ENCODE measurements at places on chromosomes 6 and 20.

DNA sequence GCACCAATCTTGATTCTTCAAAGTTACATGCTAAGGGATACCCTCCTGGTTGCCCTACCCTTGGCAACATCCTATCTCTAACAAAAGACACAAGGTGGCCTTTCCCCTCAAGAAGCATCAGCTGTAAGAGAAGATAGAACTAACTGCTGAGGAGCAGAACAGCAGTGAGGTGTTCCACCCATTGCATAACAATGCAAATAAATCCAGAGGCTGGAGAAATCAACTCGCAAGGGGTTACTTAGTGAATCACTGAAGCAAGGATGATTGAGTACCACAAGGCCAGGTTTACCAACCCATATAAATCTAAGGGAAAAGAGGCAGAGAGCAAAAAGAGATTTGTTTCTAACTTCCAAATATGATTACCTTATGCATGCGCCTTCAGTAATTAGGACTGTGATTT lies 36.7 kb downstream of the F13A1 start:
- no peak for DNase-seq

- no peak for DNase-seq
Measured at GRCh38 chr20:52943185-52943841, 28.8 kb upstream of the TSHZ2 start.

- DNase-seq, result no peak
Measured at GRCh38 chr6:54019860-54020259, 91.4 kb upstream of the MLIP start.

- DNase-seq, result no peak
Measured at GRCh38 chr20:20837574-20838021, 125.2 kb upstream of the RALGAPA2 start.

DNA sequence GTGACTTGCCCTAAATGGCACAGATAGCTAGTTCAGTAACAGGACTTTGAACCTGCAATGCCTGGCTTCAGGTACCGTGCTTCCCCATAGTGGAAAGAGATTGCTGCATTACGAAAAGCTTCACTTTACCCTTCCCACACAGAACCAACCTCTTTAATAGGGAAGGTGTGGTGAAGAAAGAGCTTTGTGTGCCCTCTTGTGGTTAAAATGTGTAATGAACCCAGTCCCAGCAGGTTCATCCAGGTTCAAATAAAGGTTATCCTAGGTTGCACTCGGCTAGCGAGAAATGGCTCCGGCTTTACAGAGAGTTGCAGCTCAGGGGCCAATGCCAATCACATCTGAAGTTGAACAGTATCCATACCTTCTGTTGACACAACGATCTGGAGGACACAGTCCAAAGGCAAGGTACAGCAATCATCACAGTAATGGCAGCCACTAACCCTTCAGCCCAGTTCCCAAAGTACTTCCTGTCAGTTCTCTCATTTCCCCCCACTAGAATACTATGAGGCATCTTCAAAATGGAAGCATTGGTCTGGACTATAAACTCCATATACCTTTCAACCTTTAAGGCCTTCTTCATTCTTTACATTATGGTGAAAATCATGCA lies 3.0 kb downstream of the DEFB115 start:
- no peak for DNase-seq

DNA sequence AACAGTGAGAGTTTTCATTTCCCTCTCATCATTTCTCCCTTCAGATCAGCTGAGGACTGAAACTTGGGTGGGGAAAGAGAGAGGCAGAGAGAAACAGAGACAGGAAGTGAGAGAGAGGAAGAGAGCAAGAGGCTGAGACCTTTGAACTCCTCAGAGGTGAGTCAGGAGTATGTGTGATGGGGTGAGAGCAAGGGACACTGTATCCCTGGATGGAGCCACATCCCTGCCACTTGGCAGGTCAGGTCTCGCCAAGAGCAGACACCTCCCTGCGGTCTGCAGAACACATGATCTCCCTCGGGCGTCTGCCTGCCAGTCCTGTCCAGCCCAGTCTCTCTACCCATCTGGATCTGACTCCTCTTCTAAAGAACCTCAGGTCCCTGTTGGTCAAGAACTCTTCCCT lies 62.7 kb upstream of the SYNDIG1 start:
- no peak for DNase-seq

DNA sequence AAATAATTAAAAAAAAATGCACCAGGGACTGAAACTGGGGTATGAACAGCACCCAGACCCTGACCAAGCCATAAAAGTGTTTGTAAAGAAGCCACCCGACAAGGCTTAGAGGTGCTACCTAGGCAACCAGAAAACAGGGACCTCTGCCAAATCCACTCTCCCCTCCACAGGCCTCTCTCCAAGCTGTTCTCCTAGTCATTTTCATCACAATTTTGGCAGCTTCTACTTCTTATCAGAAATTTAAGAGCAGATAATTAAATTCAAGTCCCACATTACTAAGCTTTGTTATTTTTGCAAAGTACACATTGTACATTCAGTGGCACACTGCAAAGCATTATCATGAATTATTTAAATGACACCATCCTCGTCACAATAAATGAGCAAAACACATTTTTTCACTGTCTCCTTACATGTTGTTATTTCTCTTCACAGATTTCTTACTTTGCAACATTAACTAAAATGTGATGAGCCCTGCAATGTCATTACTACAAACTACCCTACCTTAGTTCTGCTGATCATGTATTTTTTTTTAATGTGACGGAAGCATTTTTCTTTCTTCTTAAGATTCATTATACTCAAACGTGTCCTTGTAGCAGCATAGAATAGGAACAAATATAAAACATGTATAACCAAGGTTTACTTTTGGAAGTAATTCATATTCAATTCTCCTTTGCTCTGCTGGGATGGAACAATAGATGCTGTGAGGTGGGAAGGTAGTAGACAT lies 38.1 kb downstream of the ECT2L start:
- DNase-seq, result no peak

GRCh38 chr20:46494077-46494476 lies 19.3 kb downstream of the ZNF334 start:
- no peak for DNase-seq

- DNase-seq, result no peak
Measured at GRCh38 chr20:22770241-22770800, 185.9 kb upstream of the FOXA2 start.

DNA sequence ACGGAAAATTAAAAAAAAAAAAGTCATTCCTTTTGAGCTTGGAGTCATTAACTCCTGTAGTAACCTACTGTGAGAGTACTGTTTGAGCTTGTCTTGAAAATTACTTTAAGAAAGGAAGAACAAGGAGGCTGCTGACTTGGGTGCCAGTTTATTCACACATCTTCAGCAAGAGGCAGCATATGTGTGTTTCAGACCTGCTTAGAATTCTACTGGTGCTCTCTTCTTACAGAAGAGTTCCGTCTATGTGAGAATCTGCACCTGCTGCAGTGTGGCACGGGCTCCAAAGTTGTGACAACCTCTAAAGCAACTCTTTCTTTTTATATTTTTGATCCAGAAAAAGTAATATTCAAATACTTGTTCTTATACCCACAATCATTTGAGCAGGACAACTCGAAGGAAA lies 117.4 kb upstream of the SOX4 start:
- DNase-seq, result no peak

DNA sequence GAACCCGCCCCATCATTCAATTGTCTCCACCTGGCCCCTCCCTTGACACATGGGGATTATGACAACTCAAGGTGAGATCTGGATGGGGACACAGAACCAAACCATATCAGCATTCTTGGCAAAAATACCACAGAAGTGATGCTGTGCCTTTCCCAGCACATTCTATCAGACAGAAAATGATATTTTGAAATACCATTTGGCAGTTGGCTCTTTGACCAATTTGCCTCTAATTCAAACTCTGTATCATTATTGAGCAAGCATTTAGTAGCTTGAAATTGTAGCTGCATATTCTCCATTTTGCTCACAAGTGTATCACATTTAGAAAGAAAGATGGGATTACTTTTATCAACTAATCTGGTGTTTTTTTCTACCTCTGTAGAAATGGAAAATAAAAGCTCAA lies 64.0 kb downstream of the PLCB1 start:
- DNase-seq, result no peak

DNA sequence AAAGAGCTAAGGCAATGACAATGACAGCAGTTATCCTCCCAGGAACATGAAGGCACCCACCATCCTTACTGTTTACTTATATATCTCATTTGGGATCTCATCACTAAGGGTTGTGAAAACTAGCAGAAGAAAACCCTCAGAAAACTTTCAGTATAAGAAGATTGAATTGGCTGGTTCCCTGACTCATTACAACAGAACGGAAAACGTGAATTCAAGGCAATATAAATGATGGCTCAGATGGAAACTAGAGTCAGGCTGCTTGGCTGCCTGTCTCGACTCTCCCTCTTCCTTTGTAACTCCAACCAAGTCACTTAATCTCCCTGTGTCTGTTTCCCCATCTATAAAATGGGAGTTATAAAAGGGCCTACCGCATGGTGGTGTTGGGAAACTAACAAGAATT lies 387.1 kb upstream of the JARID2 start:
- no peak for DNase-seq

GRCh38 chr6:64672651-64673050 lies 1034.4 kb downstream of the EYS start:
- DNase-seq, result no peak

- DNase-seq, result no peak
Measured at GRCh38 chr20:62202083-62202395, 18.0 kb downstream of the HRH3 start.

GRCh38 chr6:163955096-163955495 lies 540.6 kb downstream of the QKI start:
- no peak for DNase-seq

GRCh38 chr6:160142115-160142715 lies 20.6 kb downstream of the SLC22A1 start:
- no peak for DNase-seq

- no peak for DNase-seq
Measured at GRCh38 chr6:91705646-91706045, 1118.8 kb upstream of the MAP3K7 start.

DNA sequence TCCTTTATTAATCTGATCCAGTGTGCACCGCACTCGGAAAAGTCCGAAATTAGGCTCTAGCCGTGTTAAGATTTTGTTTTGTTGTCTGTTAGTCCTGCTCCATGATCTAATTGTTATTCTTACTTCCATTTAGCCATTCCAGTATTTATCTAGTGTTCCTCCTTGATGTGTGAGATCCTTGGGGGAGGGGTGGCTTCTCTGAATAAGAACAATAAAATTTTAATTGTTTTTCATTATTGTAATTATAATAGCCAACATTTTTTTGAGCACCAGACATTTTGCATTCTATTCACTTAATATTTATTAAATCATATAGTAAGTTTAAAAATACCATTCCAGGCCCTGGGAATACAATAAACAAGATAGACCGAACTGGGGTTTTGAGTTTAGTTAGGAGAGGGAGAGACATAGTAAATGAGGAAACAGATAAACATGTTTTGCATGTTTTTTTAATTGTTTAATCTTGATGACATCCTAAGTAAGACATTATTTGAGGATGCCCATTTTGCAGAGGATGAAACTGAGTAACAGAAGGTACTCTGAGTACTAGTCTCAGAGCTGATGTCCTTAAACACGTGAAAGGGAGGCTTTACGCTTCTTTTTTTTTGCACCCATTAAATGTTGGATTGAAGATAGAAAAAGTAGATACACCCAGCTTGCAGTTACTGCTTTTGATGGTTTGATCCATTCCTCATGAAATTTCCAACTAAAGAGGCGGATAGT lies 1.2 kb downstream of the CBFA2T2 start:
- no peak for DNase-seq

DNA sequence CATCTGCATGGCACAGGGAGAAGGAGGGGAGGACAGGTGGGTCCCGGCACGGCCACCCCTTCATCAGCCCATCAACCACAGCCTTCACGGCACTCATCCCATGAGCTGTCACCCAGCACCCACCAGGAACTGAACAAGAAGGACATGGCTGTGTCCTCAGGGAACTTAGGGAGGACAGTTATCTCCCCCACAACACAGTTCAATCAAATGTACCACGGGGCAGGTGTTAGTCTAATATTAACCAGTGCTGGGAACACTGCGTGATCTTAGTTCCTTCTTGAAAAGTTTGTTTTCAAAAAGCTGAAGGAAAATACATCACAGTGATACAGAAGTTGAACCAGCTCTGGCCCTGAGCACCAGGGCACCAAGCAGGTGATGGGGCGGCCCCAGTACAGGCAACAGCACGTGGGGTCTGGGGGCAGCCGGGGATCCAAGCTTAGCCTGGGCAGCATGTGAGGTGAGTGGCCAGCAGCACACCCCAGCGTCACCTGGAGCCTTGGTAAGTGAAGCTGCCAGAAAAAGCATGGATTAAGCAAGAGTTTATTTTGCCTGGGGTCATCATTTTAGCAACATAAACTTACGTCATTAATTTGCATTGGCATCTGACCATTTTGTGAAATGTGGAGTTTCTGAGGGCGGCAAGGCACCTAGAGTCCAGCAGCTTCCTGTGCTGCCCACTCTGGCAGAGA lies 35.5 kb upstream of the AFDN start:
- DNase-seq, result no peak

DNA sequence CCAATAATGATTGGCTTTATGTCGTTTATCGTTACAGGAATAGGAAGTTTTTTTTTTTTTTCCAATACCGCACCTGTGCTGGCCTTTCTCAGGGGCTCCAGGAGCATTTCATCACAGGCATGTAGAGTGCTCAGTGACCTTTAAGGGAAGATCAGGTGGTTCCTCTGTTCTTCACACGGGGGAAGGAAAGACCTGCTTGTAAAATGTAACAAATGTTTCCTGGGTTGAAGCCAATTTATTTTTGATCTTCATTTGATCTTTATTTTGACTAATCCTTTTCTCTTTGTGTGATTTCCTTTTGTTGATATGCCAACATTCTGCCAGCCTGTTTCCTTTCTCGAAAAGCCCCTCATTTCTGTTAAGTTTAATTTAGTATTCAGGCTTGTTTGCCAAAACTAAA lies 61.9 kb upstream of the HBS1L start:
- DNase-seq, result no peak

- DNase-seq, result no peak
Measured at GRCh38 chr20:54366669-54367344, 108.6 kb upstream of the DOK5 start.

DNA sequence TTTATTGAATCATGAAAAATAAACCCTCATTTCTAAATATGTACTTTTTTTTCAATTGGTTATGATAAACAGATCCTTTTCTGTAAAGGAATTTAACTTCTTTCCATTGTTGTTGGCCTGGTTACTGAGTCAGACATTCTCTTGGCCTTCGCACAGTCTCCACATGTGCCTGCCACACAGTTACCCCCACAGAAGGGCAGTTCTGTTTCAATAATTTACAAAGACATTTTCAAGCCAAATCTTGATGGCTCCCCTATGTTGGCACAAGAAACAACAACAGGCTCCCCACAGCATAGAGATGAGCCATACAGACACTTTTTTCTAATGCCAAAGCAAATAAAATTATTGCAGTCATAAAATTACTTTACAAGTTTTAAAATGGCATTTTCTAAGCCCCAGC lies 55.6 kb upstream of the BEND6 start:
- no peak for DNase-seq

GRCh38 chr6:127716465-127716864 lies 139.5 kb downstream of the C6orf58 start:
- no peak for DNase-seq

- no peak for DNase-seq
Measured at GRCh38 chr20:25739615-25740320, 43.1 kb upstream of the ZNF337 start.
